Stimulated activated CD8-positive, alpha-beta memory T cell treated with anti-CD3 and anti-CD28 coated beads, Interleukin-2, amount 100 ng/mL, for 48 hours (primary cell): ENCODE measurements at places on chromosomes 1 and 21.

- peak; percentile 2 for DNase-seq
Measured at GRCh38 chr1:170562646-170563338, 30.8 kb downstream of the GORAB start.

DNA sequence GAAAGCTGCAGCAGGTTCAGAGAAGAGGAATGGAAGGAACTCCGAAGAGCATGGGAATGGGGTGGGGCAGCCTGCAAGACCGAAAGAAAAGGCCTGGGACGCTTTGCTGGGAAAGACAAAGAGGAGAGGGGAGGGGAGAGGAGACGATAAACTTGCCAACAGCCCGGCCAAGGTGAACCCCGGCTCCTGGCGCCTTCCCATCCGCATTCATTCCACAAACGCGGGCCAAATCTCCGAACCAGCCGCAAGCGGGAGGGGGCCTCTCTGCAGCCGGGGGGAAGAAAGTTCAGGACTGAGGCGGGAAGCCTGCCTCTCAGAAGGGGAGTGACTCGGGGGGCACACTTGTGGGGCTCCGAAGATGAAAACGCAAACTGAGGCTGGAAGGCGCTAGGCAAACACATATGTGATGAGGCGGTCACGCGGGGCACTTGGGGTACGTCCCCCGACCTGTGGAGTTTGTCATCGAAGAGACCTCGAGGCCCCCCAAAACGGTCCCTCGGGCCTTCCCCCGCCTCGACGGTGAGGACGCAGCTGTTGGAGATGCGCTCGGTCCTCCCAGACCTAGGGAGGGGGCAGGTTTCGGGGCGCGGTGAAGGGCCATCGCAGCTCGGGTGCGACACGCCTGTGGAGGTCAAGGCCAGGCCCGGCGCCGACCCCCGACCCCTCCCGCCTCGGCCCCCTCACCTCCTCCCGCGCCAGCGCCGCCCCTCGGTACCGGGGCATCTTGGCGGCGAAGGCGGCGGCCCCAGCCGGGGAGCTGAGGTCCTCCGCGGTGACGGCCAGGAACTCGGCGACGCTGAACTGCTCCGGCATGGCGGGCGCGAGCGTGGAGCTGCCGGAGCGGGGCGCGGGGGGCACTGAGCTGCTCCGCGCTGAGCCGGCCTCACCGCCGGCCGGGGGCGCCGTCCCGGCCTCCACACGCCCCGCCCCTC lies at the start of gene ASAP3:
Gene ASAP3, minus strand, starts transcription at position 859 of the 932 bp plus-strand sequence. Its CDS starts 46 bp downstream, at position 813.
- no peak for DNase-seq

DNA sequence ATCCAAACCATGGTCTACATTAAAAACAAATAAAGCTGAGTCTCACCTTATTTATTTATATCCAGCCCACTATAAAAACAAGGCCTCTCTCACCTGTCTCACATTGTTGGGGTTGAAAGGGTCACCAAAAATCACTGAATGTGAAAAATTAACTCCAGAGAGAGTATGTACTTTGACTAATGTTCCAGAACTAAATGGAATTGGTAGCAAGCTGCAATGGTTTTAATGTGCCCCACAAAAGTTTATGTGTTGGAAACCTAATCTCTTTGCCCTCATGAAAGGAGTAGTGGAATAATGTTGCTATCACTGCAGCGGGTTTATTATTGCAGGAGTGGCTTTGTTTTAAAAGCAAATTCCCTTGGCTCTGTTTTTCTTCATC lies 230.3 kb downstream of the LTN1 start:
- no peak for DNase-seq

GRCh38 chr1:28173151-28173979 lies 3.1 kb downstream of the PTAFR start:
- no peak for DNase-seq

DNA sequence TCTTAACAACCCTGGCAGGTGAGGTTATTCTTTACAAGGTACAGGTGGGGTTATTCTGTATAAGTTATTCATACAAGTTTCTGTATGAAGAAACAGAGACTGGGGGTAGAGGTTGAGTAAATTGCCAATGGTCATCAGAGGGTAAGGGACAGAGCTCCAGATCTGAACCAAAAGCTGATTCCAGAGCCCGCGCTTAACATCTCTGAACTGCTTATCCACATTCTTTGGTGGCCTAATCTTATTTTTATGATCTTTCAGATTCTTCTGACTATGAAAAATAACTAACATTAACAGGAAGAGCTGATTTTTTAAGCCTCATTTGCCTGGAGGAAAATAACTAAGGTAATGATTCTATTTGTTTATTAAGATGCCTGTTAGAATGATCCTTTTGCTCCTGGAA lies 63.9 kb upstream of the BARHL2 start:
- DNase-seq = no peak

- DNase-seq = no peak
Measured at GRCh38 chr21:45262616-45263015, 25.1 kb downstream of the POFUT2 start.

DNA sequence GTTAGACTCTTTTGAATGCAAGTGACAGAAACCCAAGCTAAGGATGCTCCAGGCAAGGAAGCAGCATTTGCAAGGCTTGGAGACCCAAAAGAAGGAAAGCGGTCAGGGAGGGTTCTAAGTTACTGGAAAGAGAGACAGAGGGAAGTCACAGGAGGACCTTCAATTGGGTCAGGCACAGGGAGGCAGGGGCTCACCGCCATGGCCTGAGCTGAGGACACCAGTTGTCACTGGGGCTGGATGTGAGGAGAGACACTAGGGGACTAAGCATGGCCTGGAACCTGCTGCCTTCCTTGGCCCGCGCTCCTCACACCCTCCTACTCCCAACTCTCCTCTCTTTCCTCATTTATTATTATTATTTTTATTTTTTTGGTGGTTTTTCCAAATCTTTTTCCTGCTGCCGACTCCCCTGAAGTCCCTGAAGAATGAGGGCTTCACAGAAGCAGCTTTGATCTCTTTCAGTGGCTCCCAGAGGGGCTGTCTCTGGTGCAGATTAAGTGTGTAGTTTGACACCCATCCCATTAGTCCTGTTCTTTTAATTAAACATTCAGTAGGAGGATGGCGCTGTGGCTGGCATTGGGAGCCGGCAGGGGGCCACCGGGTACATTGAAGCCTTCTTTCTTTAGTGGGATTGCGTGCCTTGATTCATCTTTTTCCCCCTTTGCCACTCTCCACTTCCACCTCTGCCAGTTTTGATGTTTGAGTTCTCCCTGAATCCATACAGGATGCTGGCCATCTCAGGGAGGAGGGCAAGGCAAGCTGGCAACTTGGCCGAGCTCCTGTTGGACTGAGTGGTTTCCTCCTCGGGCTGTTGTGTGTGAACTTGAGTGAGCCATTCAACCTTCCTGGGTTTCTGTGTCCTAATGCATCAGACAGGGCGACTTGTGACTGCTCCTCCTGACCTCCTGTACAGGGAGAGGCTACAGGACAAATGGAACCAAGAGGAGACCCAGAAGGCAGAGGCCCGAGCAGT lies 59.3 kb downstream of the MDM4 start:
- no peak for DNase-seq

- DNase-seq = no peak
Measured at GRCh38 chr1:82947278-82947677, 1051.7 kb downstream of the TTLL7 start.
